ENCODE measurements at places on chromosomes 16 and 17.

- no peak for DNase-seq
These were observed 171.7 kb downstream of the KATNIP start for GRCh38 chr16:27721531-27722181.

DNA sequence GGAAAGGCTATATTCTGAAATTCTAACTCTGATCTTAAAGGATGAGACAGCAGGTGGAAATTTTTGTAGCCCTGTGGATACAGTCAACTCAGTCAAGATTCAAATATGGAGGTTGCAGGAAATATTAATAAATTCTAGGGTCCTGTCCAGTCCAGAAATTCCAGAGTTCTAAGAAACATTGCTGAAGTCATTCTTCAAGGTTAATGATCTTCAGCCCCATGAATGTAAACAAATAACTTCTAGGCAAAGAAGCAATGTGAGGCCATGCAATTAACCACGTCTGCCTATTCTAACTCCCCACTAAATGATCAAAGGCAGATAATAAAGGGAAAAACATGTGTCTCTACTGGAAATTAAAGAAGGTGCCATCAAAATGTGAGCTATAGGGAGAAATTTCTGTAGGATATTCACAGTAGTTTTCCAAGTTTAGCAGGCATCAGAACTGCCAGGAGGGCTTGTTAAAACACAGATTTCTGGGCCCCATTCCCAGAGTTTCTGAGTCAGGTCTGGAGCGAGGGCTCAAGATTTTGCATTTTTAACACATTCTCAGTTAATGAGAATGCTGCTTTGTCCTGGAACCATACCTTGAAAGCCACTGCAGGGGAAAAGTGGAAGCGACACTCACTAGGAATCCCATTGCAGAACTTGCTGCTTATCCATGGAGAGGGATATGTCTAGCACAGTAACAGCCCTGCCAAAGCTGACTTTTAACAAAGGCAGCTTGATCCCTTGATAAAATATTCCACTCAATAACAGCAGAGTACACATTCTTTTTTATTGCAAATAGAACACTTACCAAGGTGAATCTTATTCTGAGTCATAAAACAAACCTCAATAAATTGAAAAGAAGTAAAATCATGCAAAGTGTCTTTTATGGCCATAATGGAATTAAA lies 61.8 kb downstream of the DNAH3 start:
- DNase-seq = no peak

DNA sequence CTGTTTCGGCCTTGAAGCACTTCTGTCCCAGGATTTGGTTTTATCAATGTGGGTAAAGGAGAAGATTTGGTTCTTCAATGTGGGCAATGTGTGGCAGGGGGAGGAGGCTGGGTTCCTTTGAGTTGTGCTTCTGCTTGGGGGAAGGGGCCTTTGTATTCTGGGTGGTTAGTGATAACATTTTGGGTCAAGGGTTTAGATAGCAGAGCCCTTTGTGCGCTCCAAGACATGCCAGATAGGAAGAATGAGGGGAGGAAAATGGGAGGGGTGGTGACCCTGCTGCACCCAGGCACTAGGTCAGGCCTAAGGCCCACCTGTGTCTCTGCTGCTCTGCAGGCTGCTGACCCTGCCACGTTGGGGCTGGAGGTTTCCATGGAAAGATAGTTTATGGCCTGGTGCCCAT lies 40.0 kb upstream of the CDC42EP4 start:
- DNase-seq = no peak

GRCh38 chr17:45936610-45937009 lies 42.3 kb downstream of the MAPT start:
- DNase-seq = no peak

- peak; percentile 30 for DNase-seq
These were observed 9.0 kb upstream of the SPATA32 start for GRCh38 chr17:45270828-45271418.

- DNase-seq = no peak
These were observed 7.9 kb downstream of the SEPTIN12 start for GRCh38 chr16:4780235-4780634.

GRCh38 chr17:3973495-3974137 lies 9.4 kb upstream of the ATP2A3 start:
- DNase-seq = no peak

GRCh38 chr17:7846765-7847661 lies 7.9 kb upstream of the TMEM88 start:
- DNase-seq = no peak

- DNase-seq = no peak
These were observed 15.4 kb downstream of the ARL2BP start for GRCh38 chr16:57260294-57260929.

- peak; percentile 84 for DNase-seq
These were observed 74.0 kb downstream of the N4BP1 start for GRCh38 chr16:48535831-48536613.

- DNase-seq = no peak
These were observed 5.1 kb downstream of the HS3ST3B1 start for GRCh38 chr17:14305785-14306496.

GRCh38 chr17:39640591-39641031 lies 3.7 kb downstream of the STARD3 start:
- peak; percentile 29 for DNase-seq

DNA sequence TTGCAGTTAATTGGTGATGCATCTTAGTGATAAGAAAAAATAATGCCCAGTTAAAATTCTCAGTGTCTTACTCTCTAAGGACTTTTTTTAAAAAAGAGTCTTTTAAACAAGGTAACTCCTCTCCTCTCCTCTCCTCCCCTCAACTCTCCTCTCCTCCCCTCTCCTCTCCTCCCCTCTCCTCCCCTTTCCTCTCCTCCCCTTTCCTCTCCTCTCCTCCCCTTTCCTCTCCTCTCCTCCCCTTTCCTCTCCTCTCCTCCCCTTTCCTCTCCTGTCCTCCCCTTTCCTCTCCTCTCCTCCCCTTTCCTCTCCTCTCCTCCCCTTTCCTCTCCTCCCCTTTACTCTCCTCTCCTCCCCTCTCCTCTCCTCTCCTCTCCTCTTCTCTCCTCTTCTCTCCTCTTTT lies 675.9 kb upstream of the RBFOX1 start:
- no peak for DNase-seq

GRCh38 chr16:26391833-26392232 lies 674.9 kb upstream of the C16orf82 start:
- DNase-seq = no peak

DNA sequence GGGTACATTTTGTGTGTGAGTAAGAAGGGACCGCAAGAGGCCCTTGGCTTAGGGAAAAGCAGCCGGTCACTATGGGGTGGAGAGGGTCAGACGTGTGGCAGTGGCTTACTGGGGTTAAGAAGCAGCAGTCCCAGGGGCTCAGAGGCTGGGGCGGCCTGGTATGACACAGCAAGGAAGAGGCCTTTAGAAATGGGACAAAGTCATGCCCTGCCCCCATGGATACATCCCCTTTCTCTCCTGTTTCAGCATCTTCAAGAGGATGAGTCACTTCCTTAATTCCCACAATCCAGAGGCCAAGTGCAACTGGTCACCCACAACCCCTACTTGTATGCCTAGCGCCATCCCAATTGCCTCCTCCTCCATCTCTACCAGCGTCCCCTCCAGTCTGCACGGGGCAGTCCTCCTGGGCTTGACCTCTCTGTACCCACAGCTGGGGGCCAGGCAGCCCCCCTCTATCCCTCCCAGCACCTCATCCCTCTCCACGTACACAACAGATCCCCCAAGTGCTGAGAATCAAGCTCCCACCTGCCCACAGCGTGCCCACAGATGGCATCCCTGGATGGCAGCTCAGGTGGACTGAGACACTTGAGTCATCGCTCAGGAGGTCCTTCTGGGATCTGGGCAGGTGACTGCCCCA lies 6.9 kb upstream of the EFTUD2 start:
- DNase-seq = peak; percentile 89

DNA sequence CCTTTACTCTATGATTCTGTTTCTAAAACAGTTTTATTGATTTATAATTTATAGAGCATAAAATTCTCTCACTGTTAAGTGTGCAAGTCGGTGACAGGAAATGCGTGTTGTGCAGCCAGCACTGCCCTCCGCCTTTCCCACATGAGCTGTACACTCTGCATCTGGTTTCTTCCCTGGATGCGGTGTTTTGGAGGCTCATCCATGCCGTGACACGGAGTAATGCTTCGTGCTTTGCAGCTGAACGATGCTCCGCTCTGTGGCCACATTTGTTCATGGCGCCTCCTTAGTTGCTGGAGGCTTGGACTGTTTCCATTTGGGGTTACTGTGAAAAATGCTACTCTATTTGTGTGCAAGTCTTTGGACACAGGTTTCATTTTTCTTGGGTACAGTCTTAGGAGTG lies 7.2 kb upstream of the IGFALS start:
- DNase-seq = no peak

- peak; percentile 53 for DNase-seq
These were observed 22.5 kb upstream of the ENPP7 start for GRCh38 chr17:79707931-79708891.

DNA sequence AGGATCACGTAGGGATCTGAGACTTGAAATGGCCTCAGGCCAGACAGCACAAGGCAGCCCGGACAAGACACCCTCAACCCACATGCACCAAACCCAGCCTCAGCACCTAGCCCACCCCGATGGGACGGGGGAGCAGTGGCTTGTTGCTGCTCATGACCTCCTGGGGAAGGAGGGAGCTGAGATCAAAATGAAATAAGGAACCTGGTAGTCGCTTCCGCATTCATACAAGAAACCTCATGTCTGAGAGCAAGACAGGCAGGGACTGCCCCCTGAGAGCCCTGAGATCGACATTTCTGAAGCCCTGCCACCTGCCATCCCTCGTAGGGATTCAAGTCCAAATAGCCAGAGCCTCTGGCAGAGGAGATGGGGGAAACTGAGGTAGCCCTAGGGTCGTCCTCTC lies 5.7 kb upstream of the CEP131 start:
- DNase-seq = peak; percentile 65

- no peak for DNase-seq
These were observed 1.4 kb upstream of the PRPSAP2 start for GRCh38 chr17:18856570-18856915.

DNA sequence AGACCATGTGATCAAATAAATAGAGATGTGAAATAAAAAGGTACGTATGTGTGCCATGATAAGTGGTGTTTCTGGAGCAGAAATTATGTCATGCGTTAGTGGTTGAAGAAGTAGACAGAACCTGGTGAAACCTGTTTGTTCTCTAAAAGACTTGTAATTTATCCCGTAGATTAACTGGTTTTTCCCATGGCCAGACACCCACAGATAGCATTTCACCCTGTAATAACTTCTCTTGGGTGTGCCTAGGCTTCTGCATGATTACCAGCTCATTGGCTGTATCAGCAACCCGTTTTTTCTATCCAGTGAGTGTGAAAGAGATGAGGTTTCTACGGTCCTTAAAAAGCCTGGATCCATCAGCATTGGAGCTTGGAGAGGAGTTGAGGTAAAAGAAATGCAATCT lies 471.3 kb downstream of the NPIPA7 start:
- no peak for DNase-seq

GRCh38 chr17:28057731-28058246 lies 15.3 kb downstream of the NLK start:
- DNase-seq = peak; percentile 83

DNA sequence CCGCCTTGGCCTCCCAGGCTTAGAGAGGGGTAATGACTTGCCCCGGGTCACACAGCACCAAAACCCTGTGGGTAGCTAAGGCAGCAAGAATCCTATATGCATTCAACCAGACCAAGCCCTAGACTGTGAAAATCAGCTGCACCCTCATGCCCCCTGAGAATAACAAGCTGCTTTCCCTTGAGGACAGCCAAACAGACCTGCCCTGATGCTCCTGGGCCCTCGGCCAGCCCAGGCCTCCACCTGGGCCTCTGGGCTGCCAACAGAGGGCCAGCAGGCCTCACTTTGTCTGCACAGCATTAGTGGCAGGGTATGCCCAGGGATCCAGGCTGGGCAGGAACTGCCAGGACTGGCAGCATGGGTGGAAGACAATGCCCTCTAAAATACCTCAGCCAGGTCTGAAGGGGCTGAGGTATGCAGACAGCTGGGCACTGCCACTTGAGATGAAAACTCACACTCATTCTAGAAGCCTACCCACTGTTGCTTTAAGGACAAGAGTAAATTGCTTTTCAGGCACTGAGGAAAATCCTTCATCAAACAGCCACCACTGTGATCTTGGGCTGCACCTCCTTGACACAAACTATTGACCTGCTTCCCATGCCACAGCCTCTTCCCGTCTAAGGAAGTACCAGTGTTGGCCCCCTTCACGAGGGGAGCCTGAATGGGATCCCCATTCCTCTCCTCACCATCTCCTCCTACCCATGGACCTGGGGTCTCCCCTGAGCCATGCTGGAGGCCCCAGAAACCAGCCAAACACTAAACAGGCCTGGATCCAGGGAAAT lies 8.8 kb downstream of the ST3GAL2 start:
- no peak for DNase-seq

DNA sequence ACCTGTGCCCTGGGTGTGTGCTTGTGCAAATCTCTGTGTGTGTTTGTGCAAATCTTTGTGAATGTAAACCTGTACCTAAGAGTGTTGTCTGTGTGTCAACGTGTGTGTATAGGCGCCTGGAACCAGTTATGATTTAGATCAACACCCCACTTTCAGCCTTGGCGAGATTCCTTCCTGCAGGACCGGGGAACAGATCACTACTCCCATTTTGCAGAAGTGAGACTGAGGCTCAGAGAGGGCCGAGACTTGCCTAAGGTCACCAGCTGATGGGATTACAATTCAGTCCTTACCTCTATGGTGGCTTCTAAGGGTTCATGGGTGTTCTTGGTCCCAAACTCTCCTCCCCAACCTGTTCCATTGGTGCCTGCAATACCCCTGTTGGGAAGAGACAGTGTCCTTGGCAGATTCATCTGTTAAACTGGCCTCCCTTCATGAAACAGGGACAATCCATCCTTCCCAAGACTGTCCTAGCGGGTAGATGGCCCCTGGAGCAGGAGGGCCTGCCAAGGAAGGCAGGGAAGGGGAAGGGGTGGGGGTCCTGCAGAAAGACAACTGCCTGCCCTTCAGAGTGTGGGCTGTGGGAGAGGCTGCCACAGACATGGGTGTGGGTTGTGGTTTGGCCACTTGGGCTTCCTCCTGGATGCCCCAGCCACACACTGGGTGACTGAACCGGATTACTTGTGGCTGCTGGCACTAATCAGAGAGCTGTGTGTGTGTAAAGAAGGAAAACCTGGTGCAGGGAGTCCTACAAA lies 6.9 kb upstream of the MAPK7 start:
- DNase-seq = peak; percentile 41

DNA sequence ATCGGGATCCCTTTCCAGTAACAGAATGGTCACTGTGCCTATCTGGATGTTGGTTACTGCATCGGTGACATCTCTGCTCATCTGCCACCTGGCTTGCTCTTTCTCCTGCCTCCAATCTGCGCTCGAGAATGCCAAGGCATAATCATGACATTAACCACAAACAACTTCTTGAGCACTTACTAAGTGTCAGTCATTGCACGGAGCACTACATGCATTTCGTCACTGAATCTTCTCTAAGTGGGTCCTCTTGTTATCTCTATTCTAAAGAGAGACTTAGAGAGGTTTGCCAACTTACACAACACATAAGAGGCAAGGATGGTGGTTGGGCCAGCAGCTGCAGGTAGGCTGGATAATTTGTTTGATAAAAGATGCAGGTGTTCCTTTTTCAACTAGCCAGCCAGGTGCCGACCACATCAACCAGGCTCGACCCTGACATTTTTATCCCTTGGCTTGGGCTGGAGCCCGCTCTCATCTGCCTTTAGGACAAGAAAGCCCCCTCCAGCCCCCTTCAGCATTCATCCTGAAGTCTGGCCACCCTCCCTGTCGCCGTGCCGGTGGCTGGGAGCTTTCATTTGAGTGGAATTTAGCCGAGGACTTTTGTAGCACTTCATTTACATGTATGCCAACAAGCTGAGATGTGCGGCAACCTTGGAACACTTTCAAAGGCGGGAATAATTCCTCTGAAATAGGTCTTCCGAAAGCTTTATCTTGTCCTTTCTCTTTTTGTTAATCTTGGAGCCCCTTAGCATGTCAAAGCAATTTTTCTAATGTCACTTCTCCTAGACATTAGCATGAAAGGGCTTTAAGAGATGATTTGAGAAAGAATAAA lies 89.3 kb upstream of the NKD1 start:
- DNase-seq = no peak

All from inflammatory macrophage (primary cell).